Activated naive CD4-positive, alpha-beta T cell treated with anti-CD3 and anti-CD28 coated beads, Interleukin-2, amount 50 U/mL, for 72 hours (primary cell): ENCODE measurements at places on chromosomes 6 and 20. TPM values are rescaled to one million over a fixed set of nuclear protein-coding genes. Genes with fewer than 3 reads are reported as not detected.

ABHD16B gene
- not detected for total RNA-seq

OOEP gene
- total RNA-seq = 0.48 TPM

PPP1R14C gene
- not detected for total RNA-seq

ASIP gene
- not detected for total RNA-seq

BMP2 gene
- not detected for total RNA-seq

PIM1 gene
- total RNA-seq = 408 TPM

TGM3 gene
- 0.16 TPM for total RNA-seq

CALHM5 gene
- not detected for total RNA-seq

PDE7B gene
- 0.93 TPM for total RNA-seq

CSTF1 gene
- 68.5 TPM for total RNA-seq

PPP1R3G gene
- 0.07 TPM for total RNA-seq

NFYA gene
- 31.7 TPM for total RNA-seq

ZNF165 gene
- total RNA-seq = 2.1 TPM

RAD21L1 gene
- total RNA-seq = 0.47 TPM

SDC4 gene
- total RNA-seq = 33.0 TPM

LZTS3 gene
- 2.0 TPM for total RNA-seq

NKAIN2 gene
- total RNA-seq = not detected

ELOVL4 gene
- 0.61 TPM for total RNA-seq

ARMH2 gene
- total RNA-seq = not detected

IL17F gene
- total RNA-seq = 13.9 TPM

PTPRT gene
- not detected for total RNA-seq

EEF1A2 gene
- total RNA-seq = 0.14 TPM

CTCFL gene
- not detected for total RNA-seq

TAGAP gene
- 65.0 TPM for total RNA-seq

ATP6V1G2 gene
- 7.4 TPM for total RNA-seq

TCF21 gene
- not detected for total RNA-seq

SNAI1 gene
- total RNA-seq = 0.33 TPM
